ENCODE measurements at places on chromosomes 5 and 9. TPM values are rescaled to one million over a fixed set of nuclear protein-coding genes. Genes with fewer than 3 reads are reported as not detected.

PHF24 gene
- total RNA-seq: 0.30 TPM

GRCh38 chr5:142834504-142834903 is 64.3 kb downstream of the ARHGAP26 start:
- no peak overlapping the region for H3K27ac ChIP-seq
- H3K4me3 ChIP-seq: no peak overlapping the region
- DNase-seq: no peak
- H3K36me3 ChIP-seq: no peaks in the 10 kb centered on the region
- H3K27me3 ChIP-seq: no peaks in the 10 kb centered on the region
- H3K4me1 ChIP-seq: peaks cover 36% of the 10 kb centered on the region

DNA sequence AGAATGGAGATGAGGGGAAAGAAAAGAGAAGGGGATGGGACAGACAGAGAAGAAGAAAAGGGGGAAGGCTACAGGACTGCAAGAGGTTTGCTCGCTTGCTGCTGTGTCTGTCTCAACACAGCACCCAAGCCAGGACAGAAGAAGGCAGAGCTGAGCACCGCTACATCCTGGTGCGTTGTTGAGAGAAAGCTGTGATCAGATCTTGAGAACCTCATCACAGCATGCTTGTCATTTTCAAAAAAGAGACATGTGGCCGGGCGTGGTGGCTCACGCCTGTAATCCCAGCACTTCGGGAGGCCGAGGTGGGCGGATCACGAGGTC is 110.9 kb downstream of the NXNL2 start:
- H3K27ac ChIP-seq: peak overlapping the region; percentile 19
- no peak overlapping the region for H3K4me3 ChIP-seq
- no peak for DNase-seq
- peaks cover 16% of the 10 kb centered on the region for H3K27me3 ChIP-seq
- H3K36me3 ChIP-seq: no peaks in the 10 kb centered on the region

ZNG1E gene
- total RNA-seq: 26.4 TPM

GRCh38 chr9:115891929-115892328 is 261.7 kb upstream of the PAPPA start:
- H3K4me3 ChIP-seq: no peak overlapping the region
- no peak for DNase-seq
- H3K36me3 ChIP-seq: peaks cover 9% of the 10 kb centered on the region
- H3K27ac ChIP-seq: no peak overlapping the region
- no peaks in the 10 kb centered on the region for H3K27me3 ChIP-seq
- H3K4me1 ChIP-seq: no peaks in the 10 kb centered on the region

- H3K27ac ChIP-seq: no peak overlapping the region
- no peak for DNase-seq
- no peak overlapping the region for H3K4me3 ChIP-seq
- no peaks in the 10 kb centered on the region for H3K36me3 ChIP-seq
- peaks cover 5% of the 10 kb centered on the region for H3K27me3 ChIP-seq
- peaks cover 4% of the 10 kb centered on the region for H3K4me1 ChIP-seq
Observed at GRCh38 chr5:91328743-91329142, 54.4 kb downstream of the ARRDC3 start.

NADK2 gene
- total RNA-seq: 33.7 TPM
